Activated CD4-positive, CD25-positive, alpha-beta regulatory T cell treated with anti-CD3 and anti-CD28 coated beads, Interleukin-2, amount 50 U/mL, for 72 hours (primary cell): ENCODE measurements at places on chromosomes 11 and 22.

DNA sequence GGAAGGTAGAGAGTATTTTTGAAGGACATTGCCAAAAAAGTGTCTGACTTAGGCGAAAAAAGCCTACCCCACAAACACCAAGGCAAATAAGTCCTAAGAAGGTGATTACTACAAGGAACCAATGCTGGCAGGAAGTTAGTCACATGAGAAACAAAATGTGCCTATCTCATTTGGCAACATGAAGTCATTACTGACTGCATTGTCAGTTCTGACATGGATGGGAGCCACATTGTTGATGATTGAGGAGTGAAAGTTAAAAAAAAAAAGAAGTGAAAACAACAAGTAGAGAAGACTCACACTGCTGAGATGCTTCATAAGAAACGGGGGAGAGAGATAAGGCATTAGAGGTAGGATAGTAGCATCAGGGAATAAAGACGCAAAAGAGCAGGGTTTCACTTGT is 141.5 kb upstream of the FAT3 start:
- DNase-seq: no peak

DNA sequence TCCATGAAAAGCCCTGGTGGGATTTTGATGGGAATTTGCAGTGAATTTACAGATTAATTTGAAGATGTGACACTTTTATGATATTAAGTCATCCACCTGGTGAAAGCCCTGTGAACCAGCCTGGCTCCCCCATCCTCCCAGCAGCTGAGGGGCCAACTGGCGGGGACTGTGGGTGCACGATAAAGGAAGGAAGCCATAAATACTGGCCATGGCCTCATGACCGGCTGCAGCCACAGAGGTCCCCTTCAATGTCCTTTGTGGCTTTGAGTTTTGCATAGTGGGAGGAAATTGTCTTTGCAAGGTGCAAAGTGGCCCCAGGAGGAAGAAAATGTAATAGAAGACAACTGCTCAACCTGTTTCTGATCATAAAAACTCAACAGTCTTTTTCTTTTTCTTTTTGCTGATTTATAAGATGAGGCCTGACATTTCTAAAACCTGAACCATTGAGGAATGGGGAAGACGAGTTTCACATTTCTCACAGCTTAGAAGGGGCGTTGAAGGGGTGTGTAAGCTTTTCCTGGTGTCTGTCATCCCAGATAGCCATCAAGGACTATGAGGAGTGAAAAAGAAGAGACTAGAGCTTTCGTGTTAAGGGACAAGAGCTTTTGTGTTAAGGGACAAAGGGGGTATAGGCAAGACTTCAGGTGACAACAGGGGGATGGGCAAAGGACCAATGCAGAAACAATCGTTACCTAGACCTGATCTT is 6.3 kb upstream of the NDUFV1 start:
- DNase-seq: no peak

- DNase-seq: no peak
Measured at GRCh38 chr22:35476341-35476740, 64.3 kb upstream of the RASD2 start.

GRCh38 chr11:74159642-74160041 is 11.2 kb downstream of the C2CD3 start:
- no peak for DNase-seq

- DNase-seq: no peak
Measured at GRCh38 chr11:11987503-11988022, 20.9 kb downstream of the DKK3 start.

- DNase-seq: no peak
Measured at GRCh38 chr11:17684550-17684949, 34.8 kb upstream of the MYOD1 start.
